Aorta (tissue), 5 donors: ENCODE measurements at places on chromosomes 12 and 14. TPM values are rescaled to one million over a fixed set of nuclear protein-coding genes. Genes with fewer than 3 reads are reported as not detected.

DNA sequence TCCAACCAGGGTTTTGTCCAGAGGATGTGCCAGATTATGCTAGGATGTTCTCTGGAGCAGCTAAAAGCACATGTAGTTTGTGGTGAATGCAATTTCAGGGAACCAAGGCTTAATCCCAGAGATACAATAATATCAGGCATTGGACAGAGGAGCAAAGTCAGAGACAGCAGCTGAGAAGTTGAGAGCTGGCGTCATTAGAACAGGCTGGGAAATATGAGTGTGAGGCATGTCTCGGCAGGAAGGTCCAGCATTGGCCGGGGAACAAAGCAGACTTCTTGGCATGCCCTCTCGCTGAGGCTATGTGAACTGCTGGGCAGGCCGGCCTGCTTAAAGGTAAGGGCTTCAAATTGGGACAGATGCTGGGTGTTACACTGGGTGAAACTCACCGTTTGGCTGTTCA, 125.4 kb downstream of the CAND1 start:
- H3K4me3 ChIP-seq, result no peak overlapping the region
- H3K4me1 ChIP-seq, result no peaks in the 10 kb centered on the region
- no peak overlapping the region for H3K27ac ChIP-seq
- no peaks in the 10 kb centered on the region for H3K36me3 ChIP-seq
- DNase-seq, result peak; percentile 82

DNA sequence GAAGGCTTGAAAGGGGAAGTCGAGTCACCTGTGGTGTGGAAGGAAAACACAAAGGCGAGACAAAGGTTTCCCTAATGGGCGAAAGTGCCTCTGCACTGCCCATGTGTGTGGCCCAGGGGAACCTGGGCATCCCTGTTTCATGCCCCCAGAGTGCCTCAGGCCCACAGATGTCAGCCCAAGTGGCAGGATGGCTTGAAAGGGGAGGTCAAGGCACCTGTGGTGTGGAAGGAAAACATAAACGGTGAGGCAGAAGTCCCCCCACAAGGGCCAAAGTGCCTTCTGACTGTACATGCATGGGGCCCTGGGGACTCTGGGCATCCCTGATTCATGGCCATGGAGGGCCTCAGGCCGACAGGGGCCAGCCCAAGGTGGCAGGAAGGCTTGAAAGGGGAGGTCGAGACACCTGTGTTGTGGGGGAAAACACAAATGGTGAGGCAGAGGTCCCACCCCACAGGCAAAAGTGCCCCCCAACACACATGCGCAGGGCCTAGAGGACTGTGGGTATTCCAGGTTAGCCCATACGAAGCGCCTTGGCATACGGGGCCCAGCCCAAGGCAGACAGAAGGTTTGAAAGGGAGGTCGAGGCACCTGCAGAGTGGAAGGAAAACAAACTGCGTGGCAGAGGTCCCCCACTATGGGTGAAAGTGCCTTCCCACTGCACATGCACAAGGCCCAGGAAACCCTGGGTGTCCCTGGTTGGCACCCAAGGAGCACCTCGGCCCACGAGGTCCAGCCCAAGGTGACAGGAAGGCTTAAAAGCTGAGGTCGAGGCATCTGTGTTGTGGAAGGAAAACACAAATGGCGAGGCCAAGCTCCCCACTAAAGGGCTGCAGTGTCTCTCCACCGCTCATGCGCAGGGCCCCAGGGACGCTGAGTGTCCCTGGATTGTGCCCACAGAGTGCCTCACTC, 382.3 kb downstream of the ALG10 start:
- DNase-seq, result peak; percentile 52
- no peaks in the 10 kb centered on the region for H3K27me3 ChIP-seq
- no peak overlapping the region for H3K4me3 ChIP-seq
- no peaks in the 10 kb centered on the region for H3K36me3 ChIP-seq

Gene KRT8
- 102 TPM for total RNA-seq

Gene TBX3
- 6.8 TPM for total RNA-seq

GRCh38 chr14:100617410-100618317, 30.4 kb upstream of the BEGAIN start:
- H3K36me3 ChIP-seq, result no peaks in the 10 kb centered on the region
- DNase-seq, result peak; percentile 16
- no peaks in the 10 kb centered on the region for H3K27me3 ChIP-seq
- no peaks in the 10 kb centered on the region for H3K4me1 ChIP-seq
- H3K4me3 ChIP-seq, result no peak overlapping the region

- no peaks in the 10 kb centered on the region for H3K36me3 ChIP-seq
- no peak for DNase-seq
- H3K27me3 ChIP-seq, result no peaks in the 10 kb centered on the region
- H3K27ac ChIP-seq, result no peak overlapping the region
- H3K4me1 ChIP-seq, result no peaks in the 10 kb centered on the region
Observed at GRCh38 chr14:91269076-91269991, 24.8 kb upstream of the GPR68 start.

DNA sequence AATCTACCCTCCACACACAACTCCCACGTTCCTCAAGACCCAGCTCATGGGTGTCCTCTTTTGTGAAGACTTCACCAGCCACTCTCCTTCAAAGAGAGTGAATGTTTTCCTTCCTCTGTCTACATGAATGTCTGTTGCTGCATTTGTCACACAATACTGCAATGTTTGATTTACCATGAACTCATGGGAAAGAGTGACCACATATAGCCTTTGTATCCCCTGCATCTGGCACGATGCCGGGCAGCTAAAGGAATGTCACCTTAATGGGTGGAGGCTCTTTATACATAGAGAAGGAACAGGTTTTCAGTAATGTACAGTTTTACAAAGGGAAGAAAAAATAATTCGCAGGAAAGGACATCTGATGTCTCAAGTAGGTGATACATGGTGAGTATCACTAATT, 12.1 kb upstream of the BCDIN3D start:
- no peaks in the 10 kb centered on the region for H3K4me1 ChIP-seq
- DNase-seq, result no peak
- H3K27ac ChIP-seq, result no peak overlapping the region

DNA sequence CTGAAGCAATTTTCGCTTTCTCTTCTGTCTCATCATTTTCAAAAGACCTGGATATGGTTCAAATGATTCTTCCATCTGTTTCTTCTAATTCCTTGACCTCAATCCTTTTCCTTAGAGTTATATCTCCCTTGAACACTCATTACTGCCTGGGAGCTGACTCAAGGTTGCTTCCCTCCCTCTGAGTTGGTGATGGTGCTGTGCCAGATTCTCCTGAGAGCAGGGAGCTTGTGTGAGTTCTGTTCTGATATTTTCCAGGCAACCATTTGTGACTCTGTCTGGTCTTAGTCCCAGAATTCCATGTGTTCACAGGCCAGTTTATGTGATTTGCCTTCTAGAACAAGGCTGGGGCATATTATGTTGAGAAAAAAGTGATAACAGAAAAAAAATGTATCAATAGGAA, 505.1 kb upstream of the SYT1 start:
- H3K4me3 ChIP-seq, result no peak overlapping the region
- no peaks in the 10 kb centered on the region for H3K4me1 ChIP-seq
- H3K27ac ChIP-seq, result no peak overlapping the region
- no peaks in the 10 kb centered on the region for H3K36me3 ChIP-seq
- no peaks in the 10 kb centered on the region for H3K27me3 ChIP-seq
- no peak for DNase-seq

- H3K36me3 ChIP-seq, result no peaks in the 10 kb centered on the region
- H3K27ac ChIP-seq, result no peak overlapping the region
- no peaks in the 10 kb centered on the region for H3K27me3 ChIP-seq
- DNase-seq, result no peak
Observed at GRCh38 chr12:107318806-107319532, 225.6 kb upstream of the CRY1 start.

- no peak for DNase-seq
- H3K36me3 ChIP-seq, result no peaks in the 10 kb centered on the region
- no peak overlapping the region for H3K27ac ChIP-seq
- H3K4me3 ChIP-seq, result no peak overlapping the region
- H3K27me3 ChIP-seq, result no peaks in the 10 kb centered on the region
Observed at GRCh38 chr14:99786511-99786989, 6.7 kb upstream of the EML1 start.

- H3K4me3 ChIP-seq, result no peak overlapping the region
- peaks cover 10% of the 10 kb centered on the region for H3K4me1 ChIP-seq
- no peaks in the 10 kb centered on the region for H3K27me3 ChIP-seq
- no peak for DNase-seq
Observed at GRCh38 chr14:55585854-55586253, 5.8 kb downstream of the KTN1 start.
